Breast epithelium (tissue), 4 donors: ENCODE measurements at places on chromosomes 4 and X.

- DNase-seq, result no peak
Observed at GRCh38 chrX:72146527-72146926, 14.8 kb upstream of the RTL5 start.

- DNase-seq, result no peak
Observed at GRCh38 chr4:13626492-13627177, 890 bp downstream of the BOD1L1 start.

DNA sequence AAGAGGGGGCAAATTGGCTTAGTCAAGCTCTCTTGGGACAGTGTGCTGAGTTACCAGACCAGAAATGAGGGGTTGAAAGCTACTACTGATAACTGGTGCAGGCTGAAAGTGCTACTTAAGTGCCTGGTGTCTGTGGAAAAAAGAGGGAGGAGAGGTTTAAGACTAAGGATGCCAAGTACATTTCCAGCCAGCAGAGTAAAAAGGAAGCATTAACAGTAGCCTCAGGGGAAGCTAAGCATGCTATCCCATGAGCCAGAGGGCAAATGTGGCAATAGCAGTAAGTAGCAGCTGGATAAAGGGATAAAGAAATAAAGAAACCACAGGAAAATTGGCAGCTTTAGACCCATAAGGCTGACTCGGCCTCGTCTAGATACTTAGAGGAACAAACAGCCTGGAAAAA is 196.3 kb upstream of the MAB21L2 start:
- DNase-seq, result no peak

DNA sequence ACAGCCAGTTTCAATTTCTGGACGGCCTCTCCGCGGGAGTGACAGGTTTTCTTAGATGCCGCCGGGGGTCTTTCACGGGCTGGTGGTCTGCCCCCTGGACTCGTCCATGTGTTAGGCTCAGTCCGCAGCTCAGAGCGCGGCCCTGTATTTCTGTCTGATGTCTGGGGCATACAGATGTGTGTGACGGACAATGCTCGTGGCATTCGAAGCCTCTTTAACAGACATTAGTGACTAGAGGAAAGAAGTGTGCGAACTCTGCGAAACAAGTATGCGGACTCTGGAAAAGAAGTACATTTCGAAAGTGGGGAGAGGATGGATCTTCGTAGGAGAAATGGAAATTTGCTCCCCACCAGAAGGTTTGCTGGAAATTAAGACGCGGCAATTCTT is 793 bp upstream of the DCUN1D4 start:
- peak; percentile 20 for DNase-seq

- DNase-seq, result no peak
Observed at GRCh38 chr4:101708293-101709039, 82.1 kb upstream of the BANK1 start.

- no peak for DNase-seq
Observed at GRCh38 chr4:15027921-15028435, 25.7 kb downstream of the CPEB2 start.

- no peak for DNase-seq
Observed at GRCh38 chrX:153342762-153343558, 9.0 kb downstream of the ZNF275 start.

DNA sequence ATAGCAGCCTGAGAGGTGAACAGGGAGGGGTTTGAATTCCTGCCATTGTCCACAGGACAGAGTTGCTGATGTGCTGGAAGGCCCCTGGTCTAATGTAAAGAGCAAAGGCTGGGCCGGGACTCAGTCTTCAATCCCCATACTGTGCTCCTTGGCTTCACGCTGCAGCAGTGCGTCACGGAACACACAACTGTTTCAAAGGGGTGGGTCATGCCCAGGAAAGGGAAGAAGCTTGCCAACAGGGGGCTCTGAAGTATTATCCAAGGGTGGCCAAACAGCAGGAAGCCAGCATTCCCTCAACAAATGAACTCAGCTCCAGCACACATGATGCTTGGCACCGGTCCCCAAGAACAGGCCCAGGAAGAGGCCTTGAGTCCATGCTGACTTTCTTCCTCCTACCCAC is 122.5 kb downstream of the NFKB1 start:
- no peak for DNase-seq

DNA sequence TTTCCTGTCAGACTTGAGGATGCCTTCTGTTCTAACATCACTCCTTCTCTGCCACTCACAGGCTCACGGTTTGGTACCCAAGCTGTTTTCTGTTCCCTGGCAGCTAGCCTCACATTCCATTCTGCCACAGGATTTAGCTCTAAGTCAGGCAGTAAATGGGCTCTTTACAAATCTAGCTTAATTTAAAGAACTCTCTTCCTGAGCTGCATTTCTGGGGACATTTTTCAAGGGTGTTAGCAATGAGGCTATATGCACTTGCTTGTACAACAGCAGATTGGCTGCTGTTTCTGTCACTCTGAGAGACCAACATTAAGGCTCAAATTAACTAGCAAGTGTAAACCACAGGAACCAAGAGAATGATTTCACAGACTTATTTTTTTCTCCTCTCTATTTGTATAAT is 337.8 kb upstream of the NOCT start:
- no peak for DNase-seq

- DNase-seq, result no peak
Observed at GRCh38 chrX:13587786-13588477, 18.5 kb downstream of the EGFL6 start.

- no peak for DNase-seq
Observed at GRCh38 chr4:79676705-79677104, 268.7 kb upstream of the GK2 start.

GRCh38 chr4:153212736-153213135 is 8.5 kb downstream of the TRIM2 start:
- DNase-seq, result no peak

- no peak for DNase-seq
Observed at GRCh38 chr4:168484626-168485025, 4.3 kb upstream of the DDX60L start.

GRCh38 chr4:33649015-33649414 is 2595.3 kb downstream of the ARAP2 start:
- no peak for DNase-seq
